ENCODE measurements at places on chromosomes 1 and 21.

DNA sequence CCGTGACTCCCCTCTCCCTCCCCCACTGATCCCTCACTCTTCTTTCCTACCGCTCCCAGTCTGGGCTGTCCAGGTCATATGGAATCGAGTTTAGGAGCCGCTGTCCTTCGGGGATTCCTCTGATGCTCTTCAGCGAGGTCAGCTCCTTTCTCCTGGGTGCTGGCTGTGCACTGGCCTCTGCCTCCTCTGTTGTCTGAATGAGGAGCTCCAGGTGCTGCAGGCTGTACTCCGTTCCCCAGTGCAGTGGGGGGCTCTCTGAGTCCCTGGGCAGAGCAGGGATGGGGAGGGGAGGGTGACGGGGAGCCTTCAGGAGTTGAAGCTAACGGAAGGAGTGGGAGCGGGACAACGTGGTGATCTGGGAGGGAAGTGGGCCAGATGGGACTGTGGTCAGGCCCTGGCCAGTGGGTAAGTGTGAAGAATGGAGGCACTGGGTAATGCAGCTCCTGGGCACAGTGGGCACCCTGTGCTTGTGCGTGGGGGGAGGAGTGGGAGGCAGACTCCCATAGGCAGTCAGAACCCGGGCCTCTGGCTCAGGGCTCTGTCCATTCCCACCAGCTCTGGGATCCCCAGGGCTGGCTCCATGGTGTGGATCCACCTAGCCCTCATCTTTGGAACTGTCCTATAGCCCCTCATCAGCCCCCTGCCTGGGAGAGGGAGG is 59.5 kb upstream of the TLR5 start:
- DNase-seq, result no peak

DNA sequence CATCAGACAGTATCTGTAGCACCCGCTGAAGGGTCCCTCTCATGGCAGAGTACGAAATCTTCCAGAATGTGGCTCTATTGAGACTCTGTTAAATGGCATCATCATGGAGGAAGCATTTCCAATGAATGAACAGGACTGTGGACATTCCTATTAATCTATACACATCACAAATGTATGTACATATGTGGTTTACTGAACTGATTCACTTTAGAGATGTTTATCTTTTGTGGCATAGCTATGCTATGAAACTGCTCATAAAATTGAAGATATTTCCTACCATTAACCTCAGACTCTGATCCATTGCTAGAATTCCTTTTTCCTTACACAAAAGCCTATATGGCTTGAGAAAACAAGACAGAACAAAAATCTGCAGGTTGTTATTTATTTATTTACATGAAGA is 259.6 kb upstream of the RRP15 start:
- DNase-seq, result no peak

- DNase-seq, result no peak
Observed at GRCh38 chr1:17741052-17741451, 14.1 kb upstream of the ACTL8 start.

DNA sequence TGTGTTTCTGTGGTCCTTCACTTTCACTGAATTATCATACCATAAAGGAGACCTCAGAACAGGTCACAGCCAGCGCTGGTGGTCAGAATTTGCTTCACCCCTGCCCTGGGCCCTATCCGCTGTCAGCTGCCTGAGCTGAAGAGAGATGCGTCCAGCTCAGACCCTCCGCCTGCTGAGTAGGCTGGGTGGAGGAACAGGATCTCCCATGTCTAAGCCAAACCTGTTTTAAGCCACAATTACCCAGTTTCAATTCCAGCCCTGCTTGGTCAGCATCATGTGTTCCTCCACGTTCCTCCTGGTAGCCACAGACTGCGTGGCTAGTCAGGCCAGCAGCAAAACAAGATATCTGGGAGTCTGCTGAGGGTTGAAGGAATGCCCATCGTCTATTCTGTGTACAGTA is 13.5 kb upstream of the BGLAP start:
- no peak for DNase-seq

DNA sequence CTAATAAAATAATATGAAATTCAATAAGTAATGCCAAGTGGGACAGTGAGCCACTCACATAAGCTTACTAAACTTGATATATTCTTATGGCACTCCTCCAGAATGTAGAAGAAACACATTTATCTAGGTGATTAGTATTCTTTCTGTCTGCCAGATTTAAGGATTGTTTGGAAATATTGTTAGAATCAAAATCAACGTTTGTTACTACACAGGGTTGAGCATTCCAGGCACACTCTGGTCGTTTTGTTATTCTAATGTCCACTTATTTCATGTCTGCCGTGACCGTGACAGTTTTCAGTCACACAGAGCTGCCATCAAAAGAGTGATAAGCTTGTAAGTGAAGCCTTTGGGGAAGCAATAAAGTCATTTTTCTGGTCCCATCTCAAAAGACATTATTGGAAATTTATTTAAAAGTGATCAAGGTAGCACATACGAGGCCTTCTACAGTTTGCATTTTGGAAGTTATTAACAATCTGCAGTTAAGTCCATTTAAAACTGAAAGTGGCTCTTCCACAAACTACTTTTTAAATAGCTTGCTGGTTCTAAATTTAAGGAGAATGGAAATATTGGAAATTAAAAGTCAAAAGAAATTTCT is 38.0 kb downstream of the NFIA start:
- DNase-seq, result no peak

GRCh38 chr1:176225911-176226310 is 18.8 kb upstream of the COP1 start:
- DNase-seq, result no peak

DNA sequence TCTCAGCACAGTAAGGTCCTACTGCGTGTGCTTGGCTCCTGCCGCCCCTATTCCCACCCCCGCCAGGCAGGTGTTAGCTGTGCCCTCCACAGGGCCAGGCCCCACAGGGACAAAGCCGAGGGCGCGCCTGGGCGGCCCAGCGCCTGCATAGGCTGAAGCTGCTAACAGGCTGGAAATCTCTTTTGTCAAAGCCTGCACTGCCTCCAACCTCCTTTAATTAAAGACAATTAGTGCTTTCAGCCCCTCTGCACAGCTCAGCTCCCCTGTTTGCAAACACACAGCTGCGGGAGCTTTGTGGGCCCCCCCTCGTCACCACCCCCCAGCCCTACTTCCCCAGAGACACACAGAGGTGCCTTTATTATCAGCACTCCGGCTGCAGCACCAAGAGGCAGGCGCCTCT is 95.9 kb downstream of the EPHB2 start:
- DNase-seq, result no peak

Data from activated CD4-positive, alpha-beta T cell treated with anti-CD3 and anti-CD28 coated beads, Interleukin-2, amount 50 U/mL, for 4 hours (primary cell).